GM12864 (cell line): ENCODE measurements at places on chromosomes 16 and 17.

GRCh38 chr16:75130150-75130771 lies 13.7 kb upstream of the LDHD start:
- no peak for DNase-seq

DNA sequence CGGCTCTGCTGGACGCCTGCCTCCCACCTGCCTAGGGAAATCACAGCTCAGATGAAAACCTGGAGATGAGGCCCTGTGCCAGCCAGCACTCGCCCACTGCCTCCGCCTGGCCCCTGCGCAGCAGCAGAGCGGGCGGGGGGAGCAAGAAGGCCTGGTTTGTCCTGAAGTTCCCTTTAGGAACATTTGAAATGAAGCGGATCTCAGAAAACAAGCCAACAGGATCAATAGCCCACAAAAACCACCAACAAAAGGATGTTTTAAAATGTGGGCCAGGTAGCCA lies 48.0 kb downstream of the RBFOX3 start:
- DNase-seq, result no peak

- no peak for DNase-seq
Measured at GRCh38 chr17:57522042-57523005, 222.8 kb downstream of the CCDC182 start.

DNA sequence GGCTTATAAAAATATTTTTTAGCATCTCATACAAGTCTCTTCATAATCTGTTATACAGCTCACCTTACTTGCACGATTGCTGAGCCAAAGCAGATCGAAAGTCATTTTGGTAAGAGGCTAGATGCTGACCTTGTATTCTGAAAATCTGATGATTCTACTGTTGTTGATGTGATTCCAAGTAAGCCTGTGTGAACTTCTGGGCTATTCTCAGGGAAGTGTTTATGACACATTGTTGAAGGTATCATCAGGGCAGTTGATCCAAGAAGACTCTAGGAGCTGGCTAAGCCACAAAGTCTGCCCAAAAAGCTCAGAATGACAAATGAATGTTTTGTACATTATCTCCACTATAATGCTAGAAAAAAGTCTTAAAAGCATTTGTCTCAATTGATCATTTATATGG lies 16.0 kb downstream of the OMG start:
- DNase-seq, result no peak

DNA sequence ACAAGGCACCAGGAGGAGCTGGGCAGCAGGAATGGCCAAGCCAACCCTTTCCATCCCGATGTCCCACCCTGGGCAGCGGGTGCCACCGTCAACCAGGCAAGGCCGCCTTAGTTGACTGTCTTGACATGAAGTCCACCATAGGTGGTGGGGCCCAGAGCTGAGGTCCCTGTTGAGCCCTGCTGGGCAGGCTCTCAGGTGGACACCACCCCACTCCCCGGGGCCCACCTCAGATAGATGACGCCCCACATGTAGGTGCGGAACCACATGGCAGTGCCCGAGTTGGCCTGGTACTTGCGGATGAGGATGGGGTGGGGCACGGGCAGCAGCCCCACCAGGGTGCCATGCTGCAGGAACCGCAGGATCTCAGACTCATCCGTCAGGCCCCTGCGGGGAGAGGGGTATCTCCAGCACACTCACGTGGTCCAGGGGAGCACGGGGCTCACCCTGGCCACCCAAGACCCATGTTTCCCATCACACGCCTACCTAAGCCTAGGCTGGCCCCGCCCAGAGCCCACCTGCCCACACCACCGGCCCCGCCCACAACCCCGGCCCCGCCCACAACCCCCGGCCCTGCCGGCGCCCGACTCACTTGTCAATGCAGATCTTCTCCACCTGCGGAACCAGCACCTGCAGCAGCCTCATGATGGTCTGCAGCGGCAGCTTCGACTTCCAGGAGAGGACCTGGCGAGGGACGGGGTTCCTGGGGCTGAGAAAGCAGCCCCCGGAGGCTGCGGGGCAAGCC lies 16.2 kb downstream of the OTOP3 start:
- DNase-seq, result no peak

GRCh38 chr16:10737068-10737625 lies 6.5 kb upstream of the NUBP1 start:
- peak; percentile 73 for DNase-seq

DNA sequence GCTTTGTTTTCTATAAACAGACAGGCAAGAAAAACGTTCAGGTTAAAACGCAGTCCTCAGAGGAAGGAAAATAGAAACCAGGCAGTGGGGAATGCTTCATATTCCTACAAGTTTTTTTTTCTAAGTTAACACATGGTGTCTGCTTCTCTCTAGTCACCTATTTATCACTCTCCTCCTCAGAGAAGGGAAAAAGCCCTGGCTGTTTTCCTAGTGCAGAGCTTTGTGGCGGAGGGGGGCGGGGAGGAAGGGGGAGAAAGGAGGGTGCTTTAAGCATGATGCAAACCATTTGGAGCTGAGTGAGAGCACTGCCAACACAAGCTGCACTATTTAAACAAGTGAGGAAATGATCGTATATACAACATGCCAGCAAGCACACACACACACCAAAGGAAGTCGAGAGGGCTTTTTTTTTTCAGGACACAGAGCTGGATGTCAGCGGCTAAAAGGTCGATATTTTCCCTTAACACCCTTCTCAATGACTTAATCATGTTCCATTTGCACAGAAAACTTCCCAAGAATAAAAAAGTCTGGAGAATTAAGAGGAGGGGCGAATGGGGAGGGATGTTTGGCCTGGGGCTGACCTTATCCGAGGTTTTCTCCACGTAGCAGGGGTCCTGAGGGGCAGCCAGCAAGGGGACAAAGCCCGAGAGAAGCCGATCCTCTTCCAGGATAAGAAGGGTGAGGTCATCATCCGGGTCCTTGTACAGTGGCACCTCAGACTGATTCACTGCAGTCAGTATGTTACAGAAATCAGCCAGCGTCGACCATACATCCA lies 117.4 kb downstream of the HIC1 start:
- DNase-seq, result no peak
